ENCODE measurements at places on chromosomes 7 and 10.

DNA sequence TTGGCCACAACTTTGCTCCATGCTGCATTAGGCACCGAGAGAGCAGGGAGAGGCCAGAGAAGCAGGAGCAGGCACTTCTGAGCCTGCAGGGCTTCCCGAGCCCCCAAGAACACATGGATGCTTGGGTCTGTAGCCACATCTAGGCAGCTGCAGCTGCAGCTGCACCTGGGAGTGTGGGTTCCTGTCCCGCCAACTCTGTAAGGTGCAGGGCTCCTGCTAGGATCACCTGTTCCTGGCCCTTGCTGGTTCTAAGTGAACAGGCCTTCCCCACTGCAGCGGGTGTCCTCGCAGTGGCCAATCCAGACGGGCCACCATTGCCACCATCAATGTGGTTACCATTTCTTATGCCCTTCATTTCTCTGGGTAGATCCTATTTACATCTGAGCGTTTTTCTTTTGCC lies 330.3 kb downstream of the AUTS2 start:
- no peak for DNase-seq

DNA sequence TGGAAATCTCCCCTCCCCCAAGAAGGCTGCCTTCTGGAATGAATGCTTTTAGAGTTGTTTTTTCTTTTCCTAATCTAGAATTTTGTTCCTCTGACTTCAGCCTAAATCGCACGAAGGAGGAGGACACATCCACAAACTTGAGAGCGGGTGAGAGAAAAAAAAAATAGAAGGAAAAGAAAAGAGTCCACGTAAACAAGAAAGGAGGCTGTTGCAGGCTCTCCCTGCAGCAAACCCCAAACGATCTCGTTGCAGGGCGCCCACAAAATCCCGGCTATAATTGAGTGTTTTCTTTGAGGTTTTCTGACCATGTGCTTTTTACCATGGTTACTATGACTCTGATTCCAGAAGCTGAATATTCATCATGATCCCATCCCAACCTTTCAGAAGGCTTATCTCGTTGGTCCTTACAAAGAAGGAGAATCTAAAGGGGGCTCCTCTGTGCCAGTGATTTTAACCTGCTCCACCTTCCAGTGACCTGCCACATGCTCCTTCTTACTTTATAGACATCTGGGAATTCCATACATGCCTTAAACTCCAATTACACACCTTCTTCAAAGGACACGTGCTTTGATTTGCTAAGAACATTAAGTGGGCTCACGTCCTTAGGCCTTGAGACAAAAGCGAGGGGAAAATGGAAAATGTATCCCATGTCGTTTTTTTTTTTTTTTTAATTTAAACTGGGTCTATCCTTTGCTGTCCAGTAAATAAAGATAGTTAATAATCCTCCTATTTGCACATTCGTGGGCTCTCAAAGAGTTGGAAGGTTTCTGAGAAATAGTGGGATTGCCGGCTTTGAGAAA lies 5.8 kb downstream of the TWIST1 start:
- DNase-seq: no peak

DNA sequence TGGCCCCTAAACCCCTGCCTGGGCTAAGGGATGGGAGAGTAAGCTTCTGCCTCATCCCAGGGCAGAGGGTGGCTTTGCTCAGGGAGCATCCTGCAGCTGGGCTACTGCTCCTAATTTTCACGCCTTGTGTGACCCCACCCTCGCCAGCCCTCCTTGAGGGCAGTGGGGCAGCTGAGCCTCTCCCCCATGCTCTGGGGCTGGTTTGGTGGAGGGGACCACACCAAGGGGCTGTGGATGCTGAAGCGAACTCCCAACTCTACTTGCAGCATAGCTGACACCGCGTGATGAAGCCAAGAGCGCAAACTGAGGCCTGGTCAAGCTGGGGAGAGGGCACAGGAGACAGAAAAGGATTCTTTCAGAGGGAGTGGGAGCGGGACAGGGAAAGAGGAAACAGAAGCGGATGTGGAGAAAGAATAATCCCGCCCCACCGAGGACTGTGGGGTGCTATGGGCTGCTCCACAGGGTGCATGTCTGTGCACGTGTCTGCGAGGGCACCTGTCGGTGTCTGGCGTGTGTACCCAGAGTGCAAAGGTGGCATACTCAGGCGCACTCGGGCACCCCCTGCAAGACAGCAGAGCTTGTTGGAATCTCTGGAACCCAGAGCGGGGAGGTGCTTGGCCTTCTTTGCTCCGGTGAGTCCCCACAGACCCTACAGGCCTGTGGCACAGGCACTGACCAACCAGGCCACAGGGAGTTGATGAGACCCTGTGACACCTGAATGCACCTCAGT lies 19.4 kb upstream of the RASGEF1A start:
- DNase-seq: no peak

- DNase-seq: no peak
These were observed 25.9 kb upstream of the AKR1C1 start for GRCh38 chr10:4937346-4937745.

GRCh38 chr7:133015888-133016287 lies 66.0 kb downstream of the CHCHD3 start:
- DNase-seq: no peak

GRCh38 chr10:29319205-29319781 lies 30.4 kb downstream of the LYZL1 start:
- no peak for DNase-seq

DNA sequence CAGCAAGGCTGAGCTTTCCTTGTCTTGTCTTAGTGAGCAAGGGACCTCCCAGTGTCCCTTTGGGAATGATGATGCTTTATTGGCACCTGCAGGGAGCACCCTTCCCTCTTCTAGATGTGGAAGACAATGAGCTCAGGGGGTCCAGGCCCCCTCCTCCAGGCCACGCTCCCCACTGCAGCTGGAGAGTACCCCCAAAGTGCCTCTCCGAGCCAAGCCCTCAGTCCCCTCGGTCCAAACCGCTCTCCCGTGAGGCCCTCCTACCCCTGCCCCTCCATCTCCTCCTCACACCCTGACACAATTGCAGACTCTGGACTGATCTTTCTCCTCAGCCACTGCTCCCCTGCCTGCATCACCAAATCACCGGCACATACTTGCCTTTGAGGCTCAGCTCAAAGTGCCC lies 16.7 kb downstream of the RBP3 start:
- no peak for DNase-seq

- no peak for DNase-seq
These were observed 14.1 kb downstream of the BRI3 start for GRCh38 chr7:98295467-98296192.

GRCh38 chr10:50830066-50830465 lies 55.4 kb downstream of the A1CF start:
- no peak for DNase-seq

GRCh38 chr7:46133072-46133471 lies 212.0 kb upstream of the IGFBP3 start:
- DNase-seq: no peak

GRCh38 chr10:61744469-61744868 lies 81.7 kb downstream of the CABCOCO1 start:
- DNase-seq: peak; percentile 55

- DNase-seq: peak; percentile 2
These were observed 291.7 kb downstream of the THSD7A start for GRCh38 chr7:11540271-11540761.

GRCh38 chr10:104450954-104451353 lies 97.3 kb downstream of the CFAP58 start:
- no peak for DNase-seq

DNA sequence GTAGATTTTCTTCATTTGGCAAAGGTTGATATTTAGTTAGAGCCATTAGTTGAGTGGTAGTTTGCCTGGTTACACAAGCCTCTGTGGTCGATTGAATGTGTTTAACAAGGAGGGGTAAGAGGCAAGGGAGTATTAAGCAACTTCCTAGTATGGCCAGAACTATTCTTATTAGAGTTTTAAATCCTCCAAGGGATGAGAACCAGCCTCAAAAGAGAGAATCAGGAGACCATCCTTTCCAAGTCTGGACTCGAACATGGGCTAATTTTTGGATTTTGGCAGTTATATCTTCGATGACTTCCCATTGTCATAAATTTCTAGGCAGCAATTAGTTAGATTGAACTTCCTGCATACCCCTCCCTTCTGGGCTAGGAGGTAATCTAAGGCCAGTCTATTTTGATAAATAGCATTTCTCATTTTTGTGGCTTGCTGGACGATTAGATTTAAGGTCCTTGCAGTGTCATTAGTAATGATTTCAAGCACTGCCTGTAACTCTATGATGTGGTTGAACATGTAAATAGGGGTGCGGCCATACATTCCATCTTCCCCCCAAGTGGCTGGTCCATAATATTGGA lies 219.5 kb upstream of the KCND2 start:
- peak; percentile 79 for DNase-seq

DNA sequence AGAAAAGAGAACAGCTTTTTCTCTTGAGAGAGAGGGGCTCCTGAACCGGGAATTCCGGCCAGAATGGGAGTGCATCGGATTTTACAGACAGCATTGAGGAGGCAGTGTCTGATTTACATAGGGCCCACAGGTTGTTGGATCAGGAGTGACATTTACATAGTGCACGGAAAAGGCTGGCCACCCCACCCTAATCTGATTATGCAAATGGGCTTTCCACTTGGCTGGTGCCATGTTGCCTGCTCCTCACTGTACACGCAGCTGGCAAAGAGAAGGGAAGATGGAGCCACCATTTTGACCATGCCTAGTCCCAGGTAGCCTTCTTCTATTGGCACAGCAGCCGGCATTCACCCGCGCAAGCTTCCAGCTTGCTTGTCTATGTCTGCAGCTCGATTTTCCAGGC lies 77.5 kb upstream of the FAM171A1 start:
- no peak for DNase-seq

GRCh38 chr7:135980665-135981180 lies 3.6 kb upstream of the MTPN start:
- peak; percentile 8 for DNase-seq

GRCh38 chr7:1818575-1819258 lies 148.6 kb downstream of the ELFN1 start:
- DNase-seq: no peak

DNA sequence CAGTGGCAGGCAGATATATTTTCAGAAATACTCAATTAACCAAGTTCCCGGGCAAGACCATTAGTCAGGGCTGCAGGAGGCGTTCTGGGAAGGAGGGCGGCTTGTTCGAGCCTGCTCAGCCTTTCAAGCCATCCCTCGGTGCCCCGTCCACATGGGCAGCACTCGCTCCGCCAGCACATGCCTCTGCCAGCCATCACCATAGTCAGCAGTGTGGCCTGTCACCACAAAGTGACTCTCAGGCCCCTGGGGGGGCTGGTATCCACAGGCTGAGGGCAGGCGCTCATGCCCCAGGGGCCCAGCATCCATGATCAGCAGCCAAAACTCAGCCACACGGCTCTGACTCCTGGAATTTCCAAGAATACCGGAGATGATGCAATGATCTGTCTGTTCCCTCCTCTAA lies 81.9 kb downstream of the CHST15 start:
- no peak for DNase-seq

DNA sequence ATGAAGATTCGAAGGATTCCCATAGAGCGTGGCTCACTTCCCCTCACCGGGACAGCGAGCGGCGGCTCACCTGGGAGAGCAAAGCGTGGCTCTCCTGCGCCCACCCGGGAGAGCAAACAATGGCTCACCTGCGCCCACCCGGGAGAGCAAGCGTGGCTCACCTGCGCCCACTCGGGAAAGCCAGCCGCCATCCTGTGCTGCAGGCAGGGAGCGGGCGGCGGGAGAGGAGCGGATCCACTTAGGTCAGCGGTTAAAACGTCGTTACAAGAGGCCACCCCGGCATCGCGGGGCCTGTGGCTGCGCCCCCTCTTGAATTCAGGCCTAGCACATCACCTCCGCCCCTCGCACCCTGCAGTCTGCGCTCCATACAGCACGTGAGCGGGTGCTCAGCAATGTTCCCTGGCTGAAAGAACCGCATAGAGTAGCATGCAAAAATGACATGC lies 461 bp upstream of the FIGNL1 start:
- DNase-seq: no peak

DNA sequence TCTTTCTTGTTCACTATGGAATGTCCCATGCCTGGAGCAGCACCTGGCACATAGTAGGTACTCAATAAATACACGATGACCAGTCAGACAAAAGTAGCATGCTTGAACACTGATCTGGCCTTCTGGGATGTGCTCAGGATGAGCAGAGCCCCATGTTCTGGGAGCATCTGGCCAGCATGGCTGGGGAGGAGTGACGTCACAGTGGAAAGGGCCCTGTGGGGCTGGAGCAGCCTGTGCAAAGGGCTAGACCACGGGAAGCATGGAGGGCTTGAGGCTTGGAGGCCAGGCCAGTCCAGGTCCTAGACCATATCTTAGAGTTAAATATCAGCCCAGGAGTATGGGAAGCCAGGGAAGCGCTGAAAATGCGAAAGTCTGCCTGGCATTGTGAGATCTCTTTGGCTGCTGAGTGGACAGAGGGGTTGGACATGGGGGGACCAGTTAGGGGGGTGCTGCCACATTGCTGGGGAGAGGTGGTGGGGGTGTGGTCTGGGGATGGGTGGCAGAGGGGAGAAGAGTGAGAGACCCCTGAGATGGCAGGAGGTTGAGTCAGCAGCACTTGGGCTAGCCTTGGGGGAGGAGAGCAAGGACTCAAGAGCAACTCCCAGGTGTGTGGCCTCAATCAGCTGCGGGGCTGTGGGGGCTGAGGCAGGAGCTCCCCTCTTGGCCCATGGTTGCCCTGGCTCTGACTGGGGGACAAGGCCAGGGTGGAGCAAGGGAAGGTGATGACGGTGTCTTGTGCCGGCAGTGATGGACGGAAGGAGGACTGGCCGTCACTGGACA lies 34.9 kb downstream of the ZCCHC24 start:
- DNase-seq: no peak

DNA sequence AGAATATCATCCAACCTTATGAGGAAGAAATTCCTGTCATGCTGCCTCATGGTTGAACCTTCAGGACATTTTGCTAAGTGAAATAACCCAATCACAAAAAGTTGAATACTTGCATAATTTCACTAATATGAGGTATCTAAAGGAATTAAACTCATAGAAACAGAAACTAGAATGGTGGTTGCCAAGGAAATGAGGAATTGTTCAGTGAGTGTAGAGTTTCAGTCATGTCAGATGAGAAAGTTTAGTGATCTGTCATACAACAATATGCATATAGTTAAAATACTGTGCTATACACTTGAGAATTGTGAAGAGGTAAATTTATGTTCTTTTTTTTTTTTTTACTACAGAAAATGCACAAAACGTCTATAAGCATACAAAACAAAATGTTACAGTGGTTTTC lies 60.7 kb downstream of the R3HCC1L start:
- no peak for DNase-seq

DNA sequence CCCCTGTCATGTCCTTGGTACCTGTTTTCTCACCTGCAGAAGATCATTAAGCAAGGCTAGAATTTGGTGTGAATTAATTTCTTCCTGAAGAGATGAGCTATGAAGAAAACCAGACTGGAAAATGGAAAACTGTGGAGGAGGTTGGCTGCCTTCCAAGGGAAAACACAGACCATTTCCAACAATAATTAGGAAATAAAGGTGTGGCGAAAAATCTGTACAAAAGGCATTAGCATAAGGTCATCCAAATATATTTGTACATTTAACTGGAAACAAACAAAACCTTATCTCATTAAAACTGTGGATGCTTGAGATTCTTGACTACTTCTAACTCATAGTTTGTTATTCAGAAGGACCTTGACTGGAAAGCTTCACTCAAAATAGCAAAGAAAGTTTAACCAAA lies 1.7 kb downstream of the STN1 start:
- no peak for DNase-seq

GRCh38 chr10:77455561-77455960 lies 182.0 kb downstream of the KCNMA1 start:
- no peak for DNase-seq
